Activated naive CD4-positive, alpha-beta T cell treated with anti-CD3 and anti-CD28 coated beads for 36 hours (primary cell): ENCODE measurements at places on chromosomes 5 and 9.

GRCh38 chr9:105860516-105860915, 166.2 kb downstream of the TMEM38B start:
- DNase-seq, result no peak

GRCh38 chr5:75620184-75620959, 9.1 kb downstream of the ANKDD1B start:
- DNase-seq, result no peak

DNA sequence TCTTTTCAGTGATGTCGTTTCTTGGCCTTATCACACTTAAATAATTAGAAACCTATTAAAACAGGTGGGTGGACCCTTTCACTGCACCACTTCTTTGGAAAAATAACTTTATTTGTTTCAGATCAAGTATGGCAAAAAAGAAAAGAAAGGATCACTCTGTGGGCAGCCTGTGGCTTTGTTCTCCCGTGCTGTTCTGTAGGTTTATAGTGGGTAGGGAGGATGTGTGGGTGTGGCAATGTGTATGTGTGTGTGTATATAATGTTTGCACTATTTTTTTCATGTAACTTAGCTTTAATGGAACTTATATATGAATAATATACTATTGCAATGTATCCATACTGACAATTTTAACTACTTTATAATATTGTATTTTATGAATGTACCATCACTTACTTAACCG, 85.9 kb downstream of the ACTBL2 start:
- DNase-seq, result no peak

DNA sequence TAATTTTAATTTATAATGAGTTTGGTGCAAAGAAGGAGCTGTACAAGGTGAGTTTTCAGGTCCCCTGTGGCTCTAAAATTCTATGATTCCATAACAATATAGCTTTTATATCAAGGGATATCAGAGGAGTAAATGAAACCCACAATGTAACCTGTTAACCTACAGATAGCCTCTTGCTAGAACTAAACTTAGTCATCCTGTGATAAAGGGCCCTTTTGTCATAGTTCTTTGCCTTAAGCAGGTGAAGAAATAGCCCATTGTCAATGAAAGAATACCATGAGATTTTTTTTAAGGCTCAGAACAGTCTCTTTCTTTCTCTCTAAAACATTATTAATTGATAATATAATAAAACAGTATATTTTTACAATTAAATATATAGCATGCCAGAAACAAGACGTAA, 127.8 kb downstream of the NFIB start:
- DNase-seq, result no peak

DNA sequence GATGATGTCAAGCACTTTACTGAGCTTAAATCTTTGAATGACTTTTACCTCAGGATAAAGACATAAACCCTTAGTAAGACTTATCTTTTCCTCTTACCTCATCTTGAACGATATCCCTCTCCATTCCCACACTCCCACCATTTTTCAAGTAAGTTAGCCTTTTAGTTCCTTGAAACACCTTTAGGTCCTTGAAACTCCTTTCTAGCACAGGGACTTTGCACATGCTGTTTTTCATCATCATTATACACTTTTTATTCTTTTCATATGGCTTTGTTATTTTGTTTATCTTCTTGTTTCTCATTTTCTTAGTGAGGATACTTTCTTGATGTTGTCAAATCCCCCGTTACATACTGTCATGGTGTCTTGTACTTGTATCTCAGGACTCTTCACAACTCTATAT, 24.8 kb downstream of the YTHDC2 start:
- no peak for DNase-seq

DNA sequence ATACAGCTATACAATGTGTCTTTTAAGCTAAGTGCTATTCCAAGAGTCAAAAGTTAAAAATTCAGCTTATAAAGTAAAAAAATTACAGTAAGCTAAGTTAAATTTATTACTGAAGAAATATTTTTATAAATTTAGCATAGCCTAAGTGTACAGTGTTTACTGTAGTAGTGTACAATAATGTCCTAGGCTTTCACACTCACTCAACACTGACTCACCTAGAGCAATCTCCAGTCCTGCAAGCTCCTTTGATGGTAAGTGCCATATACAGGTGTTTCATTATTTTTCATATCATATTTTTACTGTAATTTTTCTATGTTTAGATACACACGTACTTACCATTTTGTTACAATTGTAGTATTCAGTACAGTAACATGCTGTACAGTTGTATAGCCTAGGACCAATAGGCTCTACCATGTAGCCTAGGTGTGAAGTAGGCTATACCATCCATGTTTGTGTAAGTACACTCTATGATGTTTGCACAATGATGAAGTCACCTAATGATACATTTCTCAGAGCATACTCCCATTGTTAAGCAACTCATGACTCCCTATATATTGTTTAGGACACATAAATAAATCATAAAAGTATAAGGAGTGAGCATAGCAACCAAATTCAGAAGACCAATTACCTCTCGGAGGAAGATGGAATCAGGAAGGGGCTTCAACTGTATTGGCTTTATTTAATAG, 165.1 kb upstream of the SLC30A5 start:
- no peak for DNase-seq

GRCh38 chr5:177610131-177610769, 10.3 kb downstream of the B4GALT7 start:
- no peak for DNase-seq

DNA sequence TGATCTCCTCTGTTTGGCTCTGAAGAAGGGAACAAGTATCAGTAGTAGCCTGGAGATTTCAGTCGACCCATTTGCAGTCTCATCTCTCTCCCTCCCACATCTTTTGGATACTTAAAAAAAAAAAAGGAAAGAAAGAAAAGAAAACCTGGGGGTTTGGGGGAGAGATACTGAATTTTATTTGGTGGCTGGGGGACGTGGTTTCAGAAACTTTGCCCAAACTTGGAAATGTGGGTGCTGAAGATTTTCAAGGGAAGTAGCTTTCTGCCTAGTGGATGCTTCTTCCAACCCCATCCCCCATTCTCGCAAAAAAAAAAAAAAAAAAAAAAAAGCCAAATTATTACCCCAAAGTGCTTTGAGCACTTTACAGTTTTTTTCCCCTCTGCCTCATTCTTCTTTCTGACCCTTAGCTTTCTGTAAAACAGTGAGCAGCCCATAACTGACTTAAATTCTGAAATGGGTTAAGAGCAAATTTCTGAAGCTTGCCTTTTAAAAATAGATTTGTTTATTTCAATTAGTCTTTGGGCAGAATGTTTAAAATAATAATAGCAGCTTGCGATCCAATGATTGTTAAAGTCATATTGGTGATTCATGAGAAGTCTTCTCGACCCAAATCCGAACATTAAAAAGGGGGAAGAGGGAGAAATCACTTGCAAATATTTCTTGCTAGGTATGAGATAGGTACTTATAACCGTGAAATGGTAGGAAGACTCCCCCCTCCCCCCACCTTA, 894 bp downstream of the FST start:
- DNase-seq, result no peak
